SK-N-DZ (cell line): ENCODE measurements at places on chromosomes 12 and 14.

GRCh38 chr14:50061664-50062437 lies 54.5 kb downstream of the VCPKMT start:
- peak; percentile 92 for DNase-seq

DNA sequence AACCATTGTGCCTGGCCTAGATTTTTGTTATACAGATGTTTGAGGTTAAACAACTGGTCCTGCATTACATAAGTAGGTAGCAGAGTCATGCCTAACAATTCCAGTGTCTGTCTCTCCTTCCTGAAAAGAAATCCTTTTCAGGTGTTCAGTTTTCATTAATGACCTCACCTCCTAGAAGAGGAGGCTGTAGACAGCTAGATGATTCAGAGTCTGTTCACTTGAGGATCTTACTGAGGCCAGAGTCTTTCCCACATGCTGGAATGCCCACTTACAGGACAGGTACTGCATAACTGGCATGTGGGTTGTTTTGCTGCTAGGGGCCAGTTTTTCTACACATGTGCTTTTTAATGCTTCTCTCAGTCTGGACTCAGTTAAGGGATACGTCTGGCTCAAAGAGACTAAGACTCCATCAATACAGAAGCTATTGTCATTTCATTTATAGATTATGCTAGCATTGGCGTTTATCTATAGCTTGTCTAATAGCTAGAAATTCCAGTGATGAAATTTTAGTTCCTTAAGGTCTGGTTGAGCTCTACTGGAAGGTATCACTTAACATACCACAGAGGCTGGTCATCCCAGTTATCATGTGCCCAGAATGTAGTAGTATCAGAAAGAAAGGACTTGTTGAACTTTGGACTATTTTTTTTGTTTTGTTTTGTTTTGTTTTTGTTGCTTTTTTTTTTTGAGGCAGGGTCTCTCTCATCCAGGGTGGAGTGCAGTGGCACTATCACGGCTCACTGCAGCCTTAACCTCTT lies 206.4 kb downstream of the ERC1 start:
- no peak for DNase-seq

DNA sequence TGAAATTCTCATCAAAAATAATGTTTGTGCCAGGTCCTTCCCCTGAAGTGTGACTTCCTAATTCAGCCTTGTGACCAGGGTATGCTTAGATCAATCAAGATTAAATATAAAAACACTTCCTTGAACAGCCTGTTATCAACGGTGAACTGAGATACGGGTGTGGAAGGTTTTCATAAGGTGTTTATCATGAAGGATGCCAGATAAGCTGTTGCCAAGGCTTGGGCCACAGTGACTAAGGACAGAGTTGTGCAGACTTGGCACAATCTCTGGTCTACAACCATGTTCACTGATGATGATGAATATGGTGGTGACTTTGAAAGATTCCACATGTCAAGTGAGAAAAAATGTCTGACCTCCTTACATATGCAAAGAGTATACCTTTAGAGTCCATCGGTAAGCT lies 51.3 kb upstream of the LIN7A start:
- DNase-seq, result no peak

DNA sequence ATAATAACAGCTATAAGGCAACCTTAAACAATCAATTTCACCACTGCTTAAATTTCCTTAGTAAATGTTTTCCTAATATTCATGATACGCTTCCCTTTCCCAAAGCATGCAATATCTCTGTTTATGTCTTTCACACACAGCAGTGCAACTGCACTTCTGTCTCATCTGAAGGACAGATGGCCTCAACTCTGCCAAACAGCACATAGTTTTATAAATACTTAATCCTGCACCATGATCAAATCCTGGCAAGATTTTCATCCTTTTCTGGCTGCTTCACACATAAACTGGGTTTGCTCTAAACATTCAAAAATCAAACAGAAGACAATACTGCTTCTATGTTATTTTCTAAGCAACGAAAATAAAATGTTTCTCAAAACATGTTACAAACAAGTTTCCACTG lies 266.3 kb downstream of the ITPR2 start:
- no peak for DNase-seq

DNA sequence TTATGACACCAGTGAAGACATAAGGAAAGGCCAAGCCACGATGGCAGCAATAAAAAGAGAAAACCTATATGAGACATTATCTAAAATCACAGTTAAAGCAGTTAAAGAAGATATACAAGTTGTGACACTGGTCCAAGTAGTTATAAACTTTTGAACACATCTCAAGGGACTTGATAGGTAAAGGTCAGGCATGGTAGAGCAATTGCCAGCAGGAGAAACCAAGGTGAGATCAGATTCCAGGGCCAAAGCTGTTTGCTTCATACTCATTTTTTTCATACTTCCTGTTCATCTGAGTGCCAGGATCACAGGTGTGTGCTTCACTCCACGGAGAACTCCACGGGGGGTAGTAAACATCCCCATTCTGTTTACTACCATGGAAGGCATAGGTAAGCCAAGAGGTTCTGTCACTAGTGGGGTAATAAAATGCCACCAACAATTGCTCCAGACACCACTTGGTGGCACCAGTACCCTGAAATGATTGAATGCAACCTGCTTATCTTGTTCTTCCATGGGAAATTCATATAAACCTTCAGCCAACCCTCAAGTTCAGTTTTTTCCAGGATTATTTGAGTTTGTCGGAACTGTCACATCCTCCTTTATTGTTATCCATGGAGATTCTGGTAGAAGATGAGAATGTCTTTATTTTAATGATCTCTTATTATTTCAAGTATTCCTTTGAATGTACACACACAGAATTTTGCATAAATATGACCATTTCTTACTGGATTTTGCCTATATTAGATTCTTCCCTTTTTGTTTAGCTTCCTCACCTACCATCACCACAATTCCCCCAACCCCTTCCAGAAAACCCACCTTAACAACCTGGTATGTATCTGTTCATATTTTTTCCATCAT lies 59.2 kb upstream of the TSPAN8 start:
- peak; percentile 41 for DNase-seq

DNA sequence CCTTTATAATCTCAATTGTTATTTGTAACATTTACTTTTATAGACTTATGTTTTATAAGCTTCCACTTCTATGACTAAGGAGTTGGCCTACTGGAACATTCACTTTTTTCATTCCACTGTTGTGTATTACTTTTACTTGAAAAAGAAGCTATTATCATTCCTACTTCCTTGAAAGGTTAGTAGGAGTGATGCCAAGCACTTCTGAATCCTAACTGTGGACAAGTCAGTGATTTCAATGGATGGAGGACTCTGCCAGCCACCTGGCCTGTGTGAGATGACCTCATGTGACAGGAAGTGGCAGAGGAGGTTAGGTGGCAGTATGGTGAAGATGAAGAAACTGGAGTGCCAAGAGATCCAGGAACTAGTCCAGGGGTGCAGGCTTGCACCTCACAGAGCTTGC lies 46.0 kb downstream of the TECPR2 start:
- no peak for DNase-seq

GRCh38 chr12:130994821-130995375 lies 41.2 kb downstream of the ADGRD1 start:
- DNase-seq, result no peak

DNA sequence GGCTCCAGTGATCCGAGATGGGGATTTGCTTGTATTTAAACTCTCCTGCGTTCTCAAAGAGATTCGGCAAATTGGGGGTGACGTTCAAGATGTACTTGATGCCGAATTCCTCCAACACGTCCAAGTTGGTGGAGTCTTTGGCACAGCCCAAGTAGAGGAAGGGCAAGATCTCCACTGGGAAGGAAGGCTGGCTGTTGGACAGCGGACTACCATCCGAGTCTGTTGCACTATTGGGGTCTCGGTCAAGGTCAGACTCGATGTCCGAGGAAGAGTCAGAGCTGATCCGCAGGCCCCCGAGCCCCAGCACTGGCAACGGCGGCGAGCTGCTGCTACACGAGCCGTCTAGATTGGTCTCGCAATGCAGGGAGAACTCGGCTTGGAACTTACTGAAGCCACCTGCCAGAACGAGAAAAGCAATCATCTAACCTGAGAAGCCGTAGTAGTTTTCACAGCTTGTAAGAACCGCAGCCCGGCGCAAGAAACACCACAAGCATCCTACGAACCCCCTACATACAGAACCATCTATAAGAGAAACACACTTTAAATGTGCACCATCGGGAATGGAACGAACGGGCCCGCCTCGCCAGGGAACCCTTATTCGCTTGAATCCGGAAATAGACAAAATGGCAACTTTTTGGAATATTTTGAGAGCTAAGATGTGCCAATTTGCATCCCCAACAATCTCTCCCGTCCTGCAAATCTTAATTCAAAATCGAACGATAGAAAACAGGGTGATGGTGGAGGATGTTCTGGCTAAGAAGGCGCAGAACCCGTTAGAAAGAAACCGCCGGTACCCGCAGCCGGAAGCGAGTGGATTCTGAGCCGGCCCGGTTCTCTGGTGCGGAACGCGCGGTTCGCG lies 1.4 kb downstream of the DUSP6 start:
- no peak for DNase-seq

- DNase-seq, result peak; percentile 82
Measured at GRCh38 chr12:124673801-124674617, 106.6 kb upstream of the NCOR2 start.

DNA sequence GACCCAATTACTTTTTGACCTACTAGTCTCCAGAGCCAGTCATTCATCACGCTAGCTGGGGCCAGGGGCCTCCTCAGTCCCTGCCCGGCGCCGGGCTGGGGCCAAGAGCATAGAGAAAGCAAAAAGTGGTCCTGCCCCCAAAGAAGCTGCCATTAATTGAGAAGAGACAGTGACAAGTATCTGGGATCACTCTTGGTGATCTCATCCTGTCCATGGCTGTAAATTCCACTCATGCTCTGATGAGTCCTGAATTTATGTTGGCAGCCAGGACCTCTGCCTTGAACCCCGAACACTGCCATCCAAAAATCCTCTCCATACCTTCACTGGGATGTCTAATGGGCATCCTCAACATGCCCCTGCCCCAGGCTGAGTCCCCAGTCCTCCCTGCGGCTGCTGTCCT lies 34.4 kb upstream of the DLK1 start:
- no peak for DNase-seq

- no peak for DNase-seq
Measured at GRCh38 chr12:28248555-28249145, 58.4 kb downstream of the CCDC91 start.

GRCh38 chr12:12265571-12266388 lies 1.1 kb downstream of the LRP6 start:
- DNase-seq, result peak; percentile 18

GRCh38 chr12:105220929-105221290 lies 15.1 kb downstream of the APPL2 start:
- DNase-seq, result no peak

- peak; percentile 93 for DNase-seq
Measured at GRCh38 chr14:56115334-56115870, 2.8 kb upstream of the PELI2 start.

DNA sequence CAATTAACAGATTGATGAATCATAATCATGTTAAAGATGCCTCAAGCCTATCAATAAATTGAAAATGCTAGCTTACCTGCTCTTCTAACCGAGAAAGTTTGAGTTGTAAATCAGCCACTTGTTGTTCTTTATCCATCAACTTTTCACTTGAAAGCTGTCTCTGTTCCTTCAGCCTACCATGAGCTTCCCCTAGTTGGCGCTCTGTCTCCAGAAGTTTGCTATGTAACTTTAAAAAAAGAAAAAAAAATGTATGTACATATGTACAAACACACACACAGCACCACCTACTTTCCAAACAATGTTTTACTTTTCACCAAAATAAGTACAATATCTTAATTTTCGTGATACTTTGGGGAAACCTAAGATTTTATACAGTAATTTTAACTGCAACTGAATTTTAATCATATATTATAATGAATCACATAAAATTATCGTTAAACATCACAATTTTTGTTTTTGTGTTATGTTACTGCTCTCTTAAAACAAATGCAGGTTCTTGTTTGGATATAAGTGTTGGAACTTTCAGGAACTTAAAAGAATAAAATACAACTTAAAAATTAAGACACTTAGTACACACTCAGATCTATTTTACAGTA lies 101.2 kb downstream of the EEA1 start:
- peak; percentile 8 for DNase-seq
